ENCODE measurements at places on chromosomes 2 and 18. TPM values are rescaled to one million over a fixed set of nuclear protein-coding genes. Genes with fewer than 3 reads are reported as not detected.
A peak's percentile ranks its signal among the peaks of the same experiment; 100 is the strongest.

DNA sequence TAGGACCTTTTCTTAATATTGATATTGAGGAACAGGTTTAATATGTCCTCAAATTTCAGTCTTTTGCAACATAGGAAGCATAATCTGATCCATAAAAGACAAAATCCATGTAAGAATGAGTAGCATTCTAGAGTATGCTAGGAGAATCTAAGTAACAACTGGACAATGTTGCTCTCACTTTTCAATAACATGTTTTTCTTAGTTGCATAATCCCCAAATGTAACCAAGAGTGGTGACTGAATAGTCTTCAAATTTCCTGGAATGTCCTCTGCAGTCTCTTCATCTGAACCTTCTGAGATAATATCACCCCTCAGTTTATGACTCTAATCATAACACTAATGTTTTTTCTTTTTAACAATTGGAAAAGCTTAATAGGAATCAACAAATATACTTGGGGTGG is 110.0 kb upstream of the ZEB2 start:
- DNase-seq: no peak
- peaks cover 21% of the 10 kb centered on the region for H3K4me1 ChIP-seq
- H3K27ac ChIP-seq: no peak overlapping the region
- H3K36me3 ChIP-seq: no peaks in the 10 kb centered on the region

- DNase-seq: peak; percentile 87
- peak overlapping the region; percentile 92 for H3K27ac ChIP-seq
- H3K27me3 ChIP-seq: no peaks in the 10 kb centered on the region
- H3K4me3 ChIP-seq: peak overlapping the region; percentile 47
- H3K4me1 ChIP-seq: peaks cover 17% of the 10 kb centered on the region
- no peaks in the 10 kb centered on the region for H3K36me3 ChIP-seq
Observed at GRCh38 chr2:18991177-18992168, 366.9 kb downstream of the OSR1 start.

DNA sequence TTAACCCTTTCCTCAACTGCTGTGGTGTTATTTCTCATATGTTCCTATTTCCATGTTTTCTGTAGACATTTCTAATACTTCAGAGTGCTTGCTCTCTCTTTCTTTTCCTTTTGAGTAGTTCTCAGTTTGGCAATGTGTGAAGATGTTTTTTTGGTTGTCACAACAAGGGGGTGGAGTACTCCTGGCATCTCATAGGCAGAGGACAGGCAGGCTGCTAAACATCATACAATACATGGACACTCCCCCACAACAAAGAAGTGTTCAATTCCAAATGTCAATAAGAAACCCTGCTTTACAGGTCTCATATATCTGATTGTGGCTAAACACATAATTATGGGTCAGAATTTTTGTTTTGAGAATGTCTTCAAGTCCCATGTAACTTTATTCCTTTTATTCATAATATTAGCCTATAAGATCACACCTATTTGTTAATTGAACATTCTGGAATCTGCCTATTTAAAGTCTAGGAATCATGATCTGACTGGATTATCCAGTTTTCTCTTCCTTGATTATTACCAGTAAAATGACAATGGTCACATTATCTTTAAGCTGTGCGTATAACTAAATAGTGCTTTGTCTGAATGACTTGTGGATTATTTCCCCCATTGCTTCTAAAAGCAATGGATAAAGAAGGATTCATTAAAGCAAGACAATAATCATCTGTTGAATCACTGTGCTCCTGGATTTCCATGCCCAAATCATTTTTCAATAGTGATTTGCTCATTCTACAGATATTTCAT is 46.8 kb upstream of the ITPRID2 start:
- H3K27ac ChIP-seq: no peak overlapping the region
- no peaks in the 10 kb centered on the region for H3K4me1 ChIP-seq
- DNase-seq: no peak
- no peaks in the 10 kb centered on the region for H3K27me3 ChIP-seq
- H3K36me3 ChIP-seq: no peaks in the 10 kb centered on the region
- no peak overlapping the region for H3K4me3 ChIP-seq

- no peaks in the 10 kb centered on the region for H3K36me3 ChIP-seq
- no peaks in the 10 kb centered on the region for H3K27me3 ChIP-seq
- no peak overlapping the region for H3K4me3 ChIP-seq
- peak overlapping the region; percentile 23 for H3K27ac ChIP-seq
Observed at GRCh38 chr2:20491739-20492531, 45.1 kb downstream of the RHOB start.

- no peaks in the 10 kb centered on the region for H3K27me3 ChIP-seq
- H3K27ac ChIP-seq: no peak overlapping the region
- H3K4me3 ChIP-seq: no peak overlapping the region
- no peaks in the 10 kb centered on the region for H3K4me1 ChIP-seq
- no peak for DNase-seq
Observed at GRCh38 chr2:134324947-134325346, 71.1 kb downstream of the MGAT5 start.

GRCh38 chr2:214108598-214108997 is 302.3 kb upstream of the VWC2L start:
- H3K27me3 ChIP-seq: no peaks in the 10 kb centered on the region
- no peak overlapping the region for H3K4me3 ChIP-seq
- H3K36me3 ChIP-seq: no peaks in the 10 kb centered on the region
- H3K4me1 ChIP-seq: peaks cover 14% of the 10 kb centered on the region

Gene SALL3
- total RNA-seq: not detected

Gene C2orf15
- 0.74 TPM for total RNA-seq

- H3K4me3 ChIP-seq: no peak overlapping the region
- no peak overlapping the region for H3K27ac ChIP-seq
- no peaks in the 10 kb centered on the region for H3K36me3 ChIP-seq
- peaks cover 6% of the 10 kb centered on the region for H3K4me1 ChIP-seq
- peak; percentile 27 for DNase-seq
- no peaks in the 10 kb centered on the region for H3K27me3 ChIP-seq
Observed at GRCh38 chr2:121147766-121148165, 137.2 kb downstream of the TFCP2L1 start.

DNA sequence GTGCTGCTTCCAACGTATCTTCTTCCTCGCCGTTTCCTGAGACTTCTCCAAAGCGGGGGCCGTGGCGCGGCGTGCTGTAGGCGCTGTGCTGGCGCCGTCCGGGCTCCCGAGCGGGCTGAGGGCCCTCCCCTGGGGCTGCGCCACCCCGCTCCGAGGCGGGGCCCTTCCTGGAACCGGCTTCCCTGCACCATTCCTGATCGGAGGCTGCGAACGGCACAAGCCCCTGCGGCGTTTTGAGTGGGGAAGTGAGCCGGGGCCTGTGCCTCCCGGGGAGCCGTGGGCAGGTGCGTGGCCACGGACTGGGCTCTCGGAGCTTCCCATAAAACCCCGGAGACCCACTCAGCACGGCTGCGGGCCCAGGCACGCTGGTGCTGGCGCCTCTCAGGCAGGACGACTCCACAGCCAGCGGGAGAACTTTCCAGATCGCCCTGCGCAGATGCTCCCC is 74.7 kb downstream of the PSMG2 start:
- no peaks in the 10 kb centered on the region for H3K27me3 ChIP-seq
- no peak overlapping the region for H3K27ac ChIP-seq
- no peak for DNase-seq
- H3K4me1 ChIP-seq: no peaks in the 10 kb centered on the region
- peaks cover 6% of the 10 kb centered on the region for H3K36me3 ChIP-seq
- peak overlapping the region; percentile 29 for H3K4me3 ChIP-seq

Gene CNOT9
- 66.1 TPM for total RNA-seq

Gene PRKD3
- total RNA-seq: 22.0 TPM

DNA sequence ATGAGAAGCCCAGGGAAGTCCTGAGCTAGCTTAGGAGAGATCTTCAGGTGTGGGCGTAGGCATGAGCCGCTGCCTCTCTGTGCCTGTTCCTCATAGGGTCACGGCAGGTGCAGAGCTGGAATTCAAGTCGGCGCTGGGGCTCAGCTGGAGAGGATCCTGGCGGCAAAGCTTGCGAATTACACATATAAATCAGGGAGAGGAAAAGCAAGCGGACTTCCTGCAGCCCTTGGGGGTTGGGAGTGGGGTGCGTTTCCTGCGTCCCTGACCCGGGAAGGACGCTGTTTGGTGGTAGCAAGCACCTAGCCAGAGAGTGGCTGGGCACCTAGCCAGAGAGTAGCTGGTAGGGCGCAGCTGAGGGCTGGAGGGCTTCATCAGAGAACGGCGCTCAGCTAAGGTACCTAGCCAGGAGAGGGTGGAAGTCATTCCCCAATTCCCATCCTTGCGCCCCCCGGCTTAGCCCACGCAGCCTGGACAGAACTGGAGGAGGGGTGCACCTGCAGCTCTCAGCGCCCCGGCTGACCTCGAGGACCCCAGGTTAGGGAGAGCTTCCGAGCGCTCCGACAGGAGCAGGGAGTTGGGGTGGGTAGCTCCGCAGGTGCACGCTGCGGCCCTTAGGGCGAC is 459 bp upstream of the EFR3B start:
- DNase-seq: peak; percentile 23
- H3K27ac ChIP-seq: no peak overlapping the region
- H3K36me3 ChIP-seq: no peaks in the 10 kb centered on the region
- H3K4me1 ChIP-seq: peaks cover 5% of the 10 kb centered on the region
- H3K27me3 ChIP-seq: peaks cover 37% of the 10 kb centered on the region
- peak overlapping the region; percentile 70 for H3K4me3 ChIP-seq

GRCh38 chr2:210428393-210429179 is 48.0 kb downstream of the LANCL1 start:
- H3K27ac ChIP-seq: no peak overlapping the region
- H3K36me3 ChIP-seq: peaks cover 22% of the 10 kb centered on the region
- H3K4me3 ChIP-seq: no peak overlapping the region
- H3K27me3 ChIP-seq: no peaks in the 10 kb centered on the region
- peak; percentile 2 for DNase-seq

DNA sequence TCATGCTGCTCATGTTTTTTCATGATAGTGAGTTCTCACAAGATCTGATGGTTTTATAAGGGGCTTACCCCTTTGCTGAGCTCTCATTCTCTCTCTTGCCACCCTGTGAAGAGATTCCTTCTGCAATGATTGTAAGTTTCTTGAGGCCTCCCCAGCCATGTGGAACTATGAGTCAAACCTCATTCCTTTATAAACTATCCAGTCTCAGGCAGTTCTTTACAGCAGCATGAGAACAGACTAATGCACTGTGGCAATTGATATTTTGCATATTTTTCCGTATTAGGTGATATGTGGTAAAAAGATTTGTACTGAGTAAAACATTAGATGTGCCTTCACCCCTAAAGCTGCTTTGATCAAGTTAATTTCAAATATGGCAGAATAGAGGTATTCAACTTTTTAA is 48.8 kb downstream of the RAB27B start:
- peaks cover 12% of the 10 kb centered on the region for H3K4me1 ChIP-seq
- H3K27ac ChIP-seq: peak overlapping the region; percentile 31
- no peak overlapping the region for H3K4me3 ChIP-seq
- H3K36me3 ChIP-seq: peaks cover 27% of the 10 kb centered on the region

DNA sequence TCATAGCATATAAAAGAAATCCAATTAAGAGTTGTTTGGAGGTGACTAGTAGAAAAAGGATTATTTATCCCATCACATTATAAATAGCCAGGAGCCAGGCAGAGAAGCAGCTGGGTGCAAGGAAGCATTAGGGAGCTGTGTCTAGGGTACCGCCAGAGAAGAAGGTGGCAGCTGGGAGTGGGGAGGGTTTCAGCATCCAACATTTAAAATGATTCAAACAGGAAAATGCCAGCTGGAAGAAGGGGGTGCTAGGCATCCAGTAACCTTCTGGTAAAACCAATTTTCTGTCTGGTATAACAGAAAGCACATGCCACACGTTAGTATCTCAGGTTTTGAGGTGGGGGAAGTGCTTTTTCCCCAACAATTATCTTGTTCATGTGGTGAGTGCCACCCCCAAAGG is 452.4 kb downstream of the ZEB2 start:
- DNase-seq: no peak
- no peaks in the 10 kb centered on the region for H3K36me3 ChIP-seq
- H3K4me1 ChIP-seq: no peaks in the 10 kb centered on the region
- no peak overlapping the region for H3K4me3 ChIP-seq
- H3K27ac ChIP-seq: no peak overlapping the region

DNA sequence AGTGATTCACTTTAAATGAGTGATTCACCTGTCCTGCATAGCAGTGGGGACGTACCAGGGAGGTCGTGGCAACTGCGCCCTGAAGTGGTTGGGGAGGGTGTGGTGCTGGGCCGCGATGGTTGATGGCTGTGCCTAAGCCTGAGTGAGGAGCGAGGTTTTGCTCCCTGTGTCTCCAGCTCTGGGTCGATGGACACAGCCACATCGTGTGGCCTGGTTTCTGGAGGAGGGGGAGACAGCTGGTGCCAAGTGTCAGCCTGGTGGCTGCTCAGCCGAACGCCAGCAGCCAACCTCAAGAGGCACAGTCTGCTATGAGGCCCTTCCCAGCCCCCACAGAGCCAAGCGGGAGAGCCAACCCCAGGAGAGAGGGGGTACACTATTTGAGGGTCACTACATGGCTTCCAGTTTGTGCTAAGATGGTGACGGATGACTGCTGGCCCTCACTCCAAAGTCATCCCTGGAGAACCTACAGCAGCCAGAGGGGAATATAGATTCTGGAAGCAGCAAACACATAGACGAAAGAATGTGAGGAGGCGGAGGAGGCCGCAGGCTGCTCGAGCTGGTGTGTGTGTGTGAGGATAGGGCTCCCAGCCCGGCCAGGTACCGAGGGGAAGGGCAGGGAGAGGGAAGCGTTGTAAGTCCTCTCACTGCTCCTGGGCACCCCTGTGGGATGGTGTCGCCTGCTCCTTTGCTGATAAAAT is 58.6 kb upstream of the OTOF start:
- no peak overlapping the region for H3K27ac ChIP-seq
- no peak for DNase-seq
- H3K4me1 ChIP-seq: no peaks in the 10 kb centered on the region
- no peaks in the 10 kb centered on the region for H3K36me3 ChIP-seq
- peaks cover 46% of the 10 kb centered on the region for H3K27me3 ChIP-seq

GRCh38 chr2:46051085-46051484 is 246.1 kb upstream of the EPAS1 start:
- H3K4me3 ChIP-seq: no peak overlapping the region
- no peak overlapping the region for H3K27ac ChIP-seq
- H3K4me1 ChIP-seq: no peaks in the 10 kb centered on the region
- no peak for DNase-seq
- peaks cover 9% of the 10 kb centered on the region for H3K36me3 ChIP-seq
- H3K27me3 ChIP-seq: no peaks in the 10 kb centered on the region

GRCh38 chr18:79513381-79514081 is 117.8 kb downstream of the NFATC1 start:
- no peak overlapping the region for H3K4me3 ChIP-seq
- H3K36me3 ChIP-seq: no peaks in the 10 kb centered on the region
- DNase-seq: no peak
- H3K4me1 ChIP-seq: no peaks in the 10 kb centered on the region
- no peak overlapping the region for H3K27ac ChIP-seq

All from MCF 10A (cell line).